Gastroesophageal sphincter (tissue), 4 donors: ENCODE measurements at places on chromosomes 5 and 9.

DNA sequence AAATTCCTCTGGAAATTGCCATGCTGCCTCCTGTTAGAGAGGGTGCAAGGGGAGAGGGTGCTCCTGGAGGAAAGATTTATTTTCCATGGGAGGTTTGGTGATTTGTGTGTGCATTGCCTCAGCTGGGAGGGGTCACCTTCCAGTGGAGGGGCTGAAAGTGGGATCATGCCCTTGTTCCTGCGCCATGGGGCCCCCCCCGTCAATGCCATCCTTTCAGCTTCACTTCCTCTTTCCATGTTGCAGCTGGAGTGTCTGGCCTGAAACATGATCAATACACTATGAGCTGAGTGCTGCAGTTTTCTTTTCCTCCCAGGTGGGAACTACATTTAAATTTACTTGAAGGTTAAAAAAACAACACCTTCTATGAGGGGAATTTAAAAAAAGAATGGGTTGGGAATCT, 176.8 kb downstream of the MELK start:
- ATAC-seq: no peak

GRCh38 chr9:71764891-71765290, 3.4 kb downstream of the CEMIP2 start:
- ATAC-seq: no peak

GRCh38 chr9:120531683-120532300, 48.2 kb downstream of the CDK5RAP2 start:
- ATAC-seq: no peak

- no peak for ATAC-seq
Observed at GRCh38 chr9:98794802-98795201, 1.6 kb downstream of the ANKS6 start.

DNA sequence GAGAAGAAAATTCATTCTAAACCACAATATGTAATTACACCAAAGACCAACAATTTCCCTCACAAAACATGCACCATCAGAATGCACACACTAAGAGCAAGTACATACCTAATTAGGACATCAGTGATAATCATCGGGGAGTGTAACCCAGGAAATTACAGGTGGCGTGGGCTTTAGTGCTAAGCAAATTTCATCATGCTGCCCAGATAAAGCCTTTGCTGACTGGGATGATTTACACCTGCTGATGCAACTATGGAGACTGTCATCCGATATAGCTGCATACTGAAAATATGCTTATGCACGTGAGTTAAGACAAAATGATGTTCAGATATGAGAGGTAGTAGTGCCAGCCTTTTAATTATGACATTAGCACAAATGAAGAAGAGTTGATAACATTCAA, 123.2 kb downstream of the DCP2 start:
- no peak for ATAC-seq

DNA sequence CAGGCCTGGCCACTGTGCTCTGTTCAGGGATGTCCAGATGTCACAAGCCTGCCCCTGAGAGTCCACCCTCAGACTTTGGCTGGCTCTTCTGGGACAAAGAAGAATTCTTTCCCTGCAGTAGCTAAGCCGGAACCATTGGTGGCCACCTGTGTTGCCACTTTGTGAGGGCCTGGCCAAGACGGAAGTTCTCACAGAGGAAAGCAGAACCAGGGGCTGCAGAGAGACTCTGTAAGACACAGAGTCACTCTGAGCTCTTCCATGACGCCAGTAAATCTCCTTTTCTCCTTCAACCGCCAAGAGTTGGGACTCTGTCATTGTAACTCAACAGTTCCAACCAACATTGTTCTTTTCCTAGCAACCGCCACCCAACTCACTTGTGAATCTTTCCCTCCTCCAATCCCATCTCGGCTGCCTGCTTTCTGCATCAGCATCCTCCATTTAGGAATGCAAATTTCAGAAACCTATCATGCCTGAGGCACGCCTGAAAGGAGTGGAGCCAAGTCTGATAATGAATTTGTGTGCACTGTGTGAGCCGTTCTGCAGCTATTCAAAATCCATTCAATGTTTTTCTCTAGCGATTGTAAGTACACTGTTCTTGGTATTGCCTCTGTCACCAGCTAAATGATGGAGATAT, 37.8 kb upstream of the ATP6V1G1 start:
- no peak for ATAC-seq

DNA sequence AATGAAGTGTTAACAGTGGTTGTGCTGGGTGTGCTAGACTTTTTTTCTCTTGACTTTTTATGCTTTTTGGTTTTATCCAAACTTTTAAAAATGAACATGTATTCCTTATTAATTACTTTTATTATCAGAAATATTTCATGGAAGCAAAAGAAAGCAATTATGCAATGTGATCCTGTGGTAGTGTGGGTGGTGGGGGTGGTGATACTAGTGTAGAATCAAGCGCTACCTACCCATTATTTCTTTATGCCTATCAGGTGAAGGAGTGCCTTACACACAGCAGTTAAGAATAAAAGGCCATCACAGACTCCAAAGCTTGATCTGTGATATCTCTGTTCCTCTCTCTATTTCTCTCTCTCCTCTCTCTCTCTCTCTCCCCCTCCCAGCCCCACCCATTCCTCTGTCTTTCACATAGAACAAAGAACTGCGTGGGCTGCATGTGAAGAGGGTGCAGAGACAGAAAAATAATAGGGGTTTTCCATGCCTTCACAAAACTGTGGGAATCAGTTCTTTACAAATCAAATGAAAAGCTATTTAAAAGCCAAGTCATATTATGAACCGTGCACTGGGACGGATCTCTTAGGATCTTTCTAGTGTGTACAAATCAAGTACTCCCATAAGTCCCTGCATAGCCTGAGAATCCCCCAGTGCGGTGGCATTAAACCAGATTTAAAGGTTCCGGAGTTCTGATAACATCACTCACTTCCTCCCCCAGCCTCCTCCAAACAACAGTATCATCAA, 351.2 kb downstream of the RAB3C start:
- ATAC-seq: no peak

DNA sequence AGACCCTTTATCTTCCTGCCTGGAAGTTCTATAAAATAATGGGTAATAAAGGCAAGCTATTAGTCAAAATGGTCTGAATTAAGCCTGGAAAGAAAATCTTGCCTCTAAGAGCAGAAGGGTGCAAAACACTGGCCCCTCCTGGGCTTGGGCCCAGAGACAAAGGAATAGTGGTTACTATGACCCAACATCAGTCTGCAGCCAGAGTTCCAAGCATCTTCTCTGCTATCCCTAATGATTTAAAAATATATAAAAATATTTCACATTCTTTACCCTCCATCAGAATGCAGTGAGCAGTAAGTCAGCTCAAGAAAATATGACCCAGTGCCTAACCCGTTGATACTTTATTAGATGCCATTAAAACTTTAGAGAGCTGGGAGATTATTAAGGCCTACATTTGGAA, 14.7 kb downstream of the TNFAIP8 start:
- ATAC-seq: peak; percentile 28

GRCh38 chr5:133868946-133869518, 99.4 kb downstream of the C5orf15 start:
- peak; percentile 57 for ATAC-seq
